Activated naive CD8-positive, alpha-beta T cell treated with anti-CD3 and anti-CD28 coated beads, Interleukin-2, amount 10 ng/mL, durations not matched to agents 7 days and 5 days (primary cell): ENCODE measurements at places on chromosomes 2 and 18. TPM values are rescaled to one million over a fixed set of nuclear protein-coding genes. Genes with fewer than 3 reads are reported as not detected.
A peak's percentile ranks its signal among the peaks of the same experiment; 100 is the strongest.

MC5R gene
- total RNA-seq = 0.17 TPM

DNA sequence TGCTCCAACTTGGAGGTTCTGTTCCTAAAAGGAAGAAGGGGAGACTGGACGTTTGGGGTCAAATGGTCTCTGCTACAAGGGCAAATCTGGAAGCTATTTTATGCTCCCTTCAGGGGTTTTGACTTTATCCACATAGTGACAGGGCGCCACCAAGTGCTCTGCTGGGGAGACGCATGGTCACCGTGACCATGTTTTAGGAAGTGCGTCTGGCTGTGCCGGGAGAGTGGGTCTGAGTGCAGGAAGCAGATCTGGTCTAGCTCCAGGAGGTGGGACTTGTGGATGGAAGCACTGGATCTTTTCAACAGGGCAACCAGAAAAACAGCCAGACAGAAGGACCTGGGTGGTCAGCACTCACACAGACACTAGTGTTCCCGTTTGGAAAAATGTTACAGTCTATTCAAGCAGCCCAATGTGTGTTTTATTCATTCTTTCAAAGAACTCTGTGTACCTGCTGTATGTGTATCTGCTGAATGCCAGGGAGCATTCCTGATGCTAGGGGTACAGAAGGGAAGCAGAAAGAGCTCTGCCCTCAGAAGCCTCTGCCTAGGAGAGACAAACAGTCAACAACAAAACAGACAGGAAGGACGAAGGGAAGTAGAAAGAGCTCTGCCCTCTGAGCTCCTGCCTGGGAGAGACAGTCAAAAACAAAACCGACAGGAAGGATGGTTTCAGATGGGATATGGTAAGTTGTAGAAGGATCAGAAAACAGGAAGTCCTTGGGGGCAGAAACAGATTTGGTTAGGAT, 14.3 kb downstream of the IMPA2 start:
- H3K4me1 ChIP-seq = peaks cover 9% of the 10 kb centered on the region
- peak overlapping the region; percentile 56 for H3K4me3 ChIP-seq
- H3K27me3 ChIP-seq = no peaks in the 10 kb centered on the region

- no peaks in the 10 kb centered on the region for H3K36me3 ChIP-seq
- no peak overlapping the region for H3K4me3 ChIP-seq
- H3K27me3 ChIP-seq = peaks cover 2% of the 10 kb centered on the region
- no peak for DNase-seq
- no peaks in the 10 kb centered on the region for H3K4me1 ChIP-seq
- no peak overlapping the region for H3K27ac ChIP-seq
These were observed 87.4 kb downstream of the COL6A3 start for GRCh38 chr2:237326266-237327171.

GPC1 gene
- 3.4 TPM for total RNA-seq

DNAJC5G gene
- not detected for total RNA-seq

DNA sequence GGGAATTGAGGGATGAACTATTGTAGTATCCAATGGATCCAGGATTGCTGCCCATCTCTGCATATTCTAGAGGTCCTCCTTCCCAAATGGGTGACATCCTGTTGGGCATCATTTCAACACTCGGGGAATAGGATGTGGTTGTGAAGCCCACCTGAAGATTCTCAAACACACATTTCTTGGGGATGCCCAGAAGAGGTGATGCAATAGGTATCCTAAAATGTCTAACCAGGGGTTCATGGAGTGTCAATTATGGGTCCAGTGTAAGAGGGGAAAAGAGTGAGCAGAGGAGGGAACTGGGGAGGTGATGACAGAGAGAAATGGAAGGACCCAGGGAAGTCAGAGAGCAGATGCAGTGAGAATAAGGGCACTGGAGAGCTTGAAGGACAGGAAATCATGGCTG, 52.1 kb downstream of the POLE4 start:
- no peak overlapping the region for H3K4me3 ChIP-seq
- DNase-seq = no peak
- no peaks in the 10 kb centered on the region for H3K36me3 ChIP-seq
- no peak overlapping the region for H3K27ac ChIP-seq

RFX8 gene
- total RNA-seq = 2.2 TPM

DNA sequence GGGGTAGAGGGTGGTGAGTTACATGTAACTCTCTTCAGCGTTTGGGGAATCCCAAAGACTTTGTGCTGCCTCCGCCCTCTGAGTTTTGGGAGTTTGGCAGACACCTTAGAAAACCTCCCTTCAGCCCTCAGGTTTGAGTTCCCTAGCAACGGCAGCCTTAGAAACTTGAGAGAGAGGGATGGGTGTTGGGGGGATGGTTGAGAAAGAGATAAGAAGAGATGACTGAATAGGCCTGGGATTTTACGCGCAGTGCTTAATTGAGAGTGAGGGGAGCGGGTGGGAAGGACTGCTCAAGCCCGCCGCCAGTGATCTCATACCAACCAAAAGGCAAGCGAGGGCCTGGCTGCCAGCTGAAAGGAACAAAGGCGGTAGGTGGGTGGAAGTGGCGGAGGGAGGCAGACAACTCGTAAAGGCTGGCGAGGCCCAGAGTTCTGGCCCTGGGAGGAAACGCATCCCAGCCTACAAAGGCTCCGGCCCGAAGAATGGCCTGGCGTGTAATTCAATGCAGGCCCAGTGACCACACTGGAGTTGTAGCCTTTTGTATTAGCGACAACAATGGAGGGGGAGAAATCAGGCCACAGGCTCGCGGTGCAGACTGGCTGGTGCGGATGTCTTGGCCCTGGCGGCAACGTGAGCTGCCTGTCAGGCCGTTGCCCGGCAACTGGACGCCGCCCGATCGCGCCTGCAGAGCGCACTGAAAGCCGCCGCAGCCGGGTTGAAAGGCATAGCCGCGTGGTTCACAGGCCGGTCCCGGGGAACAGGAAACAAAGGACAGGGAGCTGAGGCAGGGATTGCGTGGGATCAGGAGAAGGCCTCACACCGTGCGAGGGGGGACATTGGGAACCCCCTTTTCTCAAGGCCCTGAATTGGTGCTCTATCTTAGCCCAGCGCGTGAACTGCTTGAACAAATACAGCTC, 39.9 kb upstream of the DARS1 start:
- DNase-seq = peak; percentile 61
- H3K4me3 ChIP-seq = peak overlapping the region; percentile 28
- no peak overlapping the region for H3K27ac ChIP-seq
- H3K27me3 ChIP-seq = peaks cover 4% of the 10 kb centered on the region

MRO gene
- not detected for total RNA-seq

DNA sequence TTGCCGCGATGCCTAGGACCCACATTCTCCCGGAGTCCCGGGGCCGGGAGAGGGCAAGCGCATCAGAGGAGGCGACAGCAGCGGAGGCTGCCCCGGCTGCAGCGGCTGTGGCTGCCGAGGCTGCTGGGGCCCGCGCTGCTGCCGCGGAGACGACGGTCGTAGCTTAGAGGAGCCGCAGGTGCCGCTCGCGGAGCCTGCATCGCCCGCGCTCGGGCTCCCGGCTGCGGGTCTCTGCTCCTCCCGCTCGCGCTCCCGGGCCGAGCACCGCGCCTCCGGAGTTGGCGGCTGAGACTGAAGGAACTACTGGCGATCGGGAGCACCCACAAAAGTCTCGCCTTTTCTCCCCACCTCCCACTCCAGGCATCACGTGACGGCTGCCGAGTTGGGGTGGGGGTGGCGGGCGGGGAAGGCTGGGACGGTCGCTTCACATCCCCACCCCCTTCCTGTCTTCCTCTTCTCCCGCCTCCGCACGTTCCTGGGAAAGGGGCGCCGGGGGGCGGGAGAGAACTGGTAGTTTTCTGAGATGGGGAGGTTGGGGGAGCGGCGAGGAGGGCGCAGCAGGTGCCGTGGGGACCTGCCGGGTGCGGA, at the start of gene LYPD1:
LYPD1 (minus strand) TSS at position 298 of the 588 bp plus-strand sequence; CDS start at position 25, 273 bp downstream.
- peaks cover 2% of the 10 kb centered on the region for H3K36me3 ChIP-seq
- H3K27ac ChIP-seq = peak within 1 kb of the TSS; percentile 61
- H3K4me1 ChIP-seq = no peaks in the 10 kb centered on the region
- peaks cover 35% of the 10 kb centered on the region for H3K27me3 ChIP-seq
- no peak for DNase-seq
- no peak within 1 kb of the TSS for H3K4me3 ChIP-seq
